ENCODE measurements at places on chromosomes 12 and 14.

DNA sequence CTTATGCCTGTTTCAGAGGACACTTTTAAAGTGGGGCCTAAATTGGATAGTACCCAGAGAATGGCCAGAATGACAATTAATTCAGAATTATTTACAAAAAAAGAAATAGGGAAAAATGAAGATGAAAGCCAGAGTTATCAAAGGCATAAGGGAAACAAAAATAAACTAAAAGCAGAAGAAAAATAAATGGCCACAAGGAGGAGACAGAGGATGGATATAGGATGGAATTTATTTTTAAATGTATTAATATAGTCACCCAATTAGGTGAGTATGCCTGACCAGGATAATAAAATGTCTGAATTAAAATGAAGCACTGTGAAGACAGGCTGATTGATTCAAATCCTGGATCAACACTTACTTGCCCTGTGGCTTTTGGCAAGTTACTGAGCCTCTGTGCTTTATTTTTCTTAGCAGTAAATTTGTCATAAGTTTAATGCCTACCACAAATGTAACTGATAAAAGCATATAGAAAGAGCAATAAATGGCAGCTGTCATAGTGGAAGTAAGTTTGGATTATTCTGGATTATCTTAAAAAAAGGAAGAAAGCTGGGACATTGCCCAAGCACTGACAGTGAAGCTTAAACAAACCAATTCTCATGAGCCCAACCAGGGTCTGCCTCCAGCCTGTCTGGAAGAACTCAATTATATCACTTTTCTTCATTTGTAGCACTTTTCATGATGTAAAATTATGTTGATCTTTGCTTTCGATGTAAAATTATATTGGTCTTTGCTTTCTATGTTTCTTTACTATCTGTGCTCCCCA lies 3.5 kb downstream of the CLEC9A start:
- no peak for DNase-seq

DNA sequence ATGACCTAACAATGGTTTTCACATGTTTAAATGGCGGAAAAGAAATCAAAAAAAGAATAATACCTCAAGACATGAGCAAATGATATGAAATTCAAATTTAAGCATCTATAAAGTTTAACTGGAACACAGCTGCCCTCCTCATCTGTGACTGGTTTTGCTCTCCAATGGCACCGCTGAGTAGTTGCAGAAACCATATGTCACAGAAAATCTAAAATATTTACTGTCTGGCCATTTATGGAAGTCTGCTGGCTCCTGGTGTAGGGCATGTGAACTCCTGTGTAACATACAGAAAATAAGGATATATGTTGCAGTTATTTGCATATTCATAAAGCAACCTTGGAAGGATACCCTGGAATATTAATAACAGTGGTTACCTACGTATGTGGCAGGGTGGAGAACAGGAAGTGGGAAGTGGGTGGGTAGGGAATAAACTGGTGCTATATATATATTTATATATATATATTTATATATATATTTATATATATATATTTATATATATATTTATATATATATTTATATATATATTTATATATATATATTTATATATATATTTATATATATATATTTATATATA lies 48.4 kb downstream of the LTBP2 start:
- no peak for DNase-seq

DNA sequence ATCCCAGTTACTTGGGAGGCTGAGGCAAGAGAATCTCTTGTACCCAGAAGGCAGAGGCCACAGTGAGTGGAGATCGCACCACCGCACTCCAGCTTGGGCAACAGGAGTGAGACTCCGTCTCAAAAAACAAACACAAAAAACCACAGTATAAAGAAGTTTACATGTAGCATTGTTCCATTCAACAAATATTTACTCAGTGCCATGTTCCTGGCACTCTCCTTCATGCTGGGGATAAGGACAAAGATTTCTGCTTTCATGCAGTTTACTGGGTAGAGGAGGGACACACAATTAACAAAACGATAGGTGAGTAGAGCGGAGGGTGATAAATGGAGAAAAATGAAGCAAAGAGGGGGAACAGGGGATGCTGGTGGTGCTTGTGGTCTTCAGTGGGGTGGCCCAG lies 68.2 kb upstream of the OVCH1 start:
- no peak for DNase-seq

DNA sequence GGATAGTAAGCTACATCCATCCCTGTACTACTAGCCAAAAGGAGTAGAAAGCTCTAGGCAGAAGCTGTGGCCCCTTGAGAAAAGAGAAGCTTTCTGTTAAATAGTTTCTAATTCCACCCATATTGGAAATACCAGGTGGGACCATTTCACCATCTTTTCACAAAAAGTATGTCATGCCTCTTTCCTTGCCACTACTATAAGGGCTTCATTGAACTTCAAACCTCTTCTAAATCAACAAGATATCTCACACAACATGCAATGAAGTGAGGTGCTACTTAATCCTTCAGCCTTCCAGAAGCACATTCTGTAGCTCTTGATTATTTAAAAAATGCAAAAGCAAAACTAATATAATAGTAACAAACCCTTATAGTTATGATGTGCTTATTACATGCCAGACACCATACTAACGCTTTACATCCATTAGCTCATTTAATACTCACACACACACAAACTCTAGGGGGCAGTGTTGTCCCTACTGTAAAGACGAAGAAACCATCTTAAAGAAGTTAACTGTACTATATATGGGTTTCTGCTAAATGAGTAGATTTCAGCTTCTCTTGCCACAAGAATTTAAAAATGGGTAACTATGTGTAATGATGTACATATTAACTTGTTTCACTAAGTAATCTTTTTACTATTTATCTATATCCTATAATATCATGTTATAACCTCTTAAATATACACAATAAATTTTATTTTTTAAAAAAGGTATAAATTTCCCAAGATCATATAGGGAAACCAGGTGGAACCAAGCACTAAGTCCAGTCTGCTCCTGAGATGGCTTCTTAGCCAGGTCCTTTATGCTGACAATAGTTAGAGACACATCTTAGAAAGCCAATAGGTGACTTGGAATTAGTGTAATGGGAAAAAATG lies 124.4 kb downstream of the RPS29 start:
- DNase-seq, result peak; percentile 72

- no peak for DNase-seq
Measured at GRCh38 chr14:103543140-103543539, 14.1 kb downstream of the TRMT61A start.

DNA sequence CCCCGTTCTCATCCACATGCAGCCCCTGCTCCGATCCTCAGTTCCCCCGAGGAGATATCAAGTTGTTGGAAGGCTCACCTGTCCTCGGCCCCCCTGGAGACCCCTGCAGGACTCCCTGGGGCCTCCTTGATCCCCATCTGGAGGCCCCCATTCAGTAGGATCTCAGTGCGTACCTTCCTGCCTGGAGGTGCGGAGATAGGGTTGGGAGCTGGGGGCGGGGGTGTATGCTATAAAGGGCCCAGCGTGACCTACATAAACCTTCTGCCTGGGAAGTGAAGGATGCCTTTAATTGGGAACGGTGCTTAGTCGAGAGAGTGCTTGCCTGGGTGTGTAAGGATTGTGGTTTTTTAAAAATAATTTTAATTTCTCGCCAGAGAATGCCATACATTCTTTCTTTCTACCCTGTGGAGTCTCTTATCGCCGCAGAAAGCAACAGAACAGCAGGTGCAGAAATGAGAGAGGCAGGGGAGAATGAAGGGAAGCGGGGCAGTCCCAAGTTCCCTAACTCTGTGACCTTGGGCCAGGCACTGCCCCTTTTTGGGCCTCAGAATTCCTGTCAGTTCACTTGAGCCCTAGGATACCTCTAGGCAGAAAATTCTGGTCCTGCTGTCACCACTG lies 153.7 kb downstream of the TSPAN9 start:
- DNase-seq, result no peak

DNA sequence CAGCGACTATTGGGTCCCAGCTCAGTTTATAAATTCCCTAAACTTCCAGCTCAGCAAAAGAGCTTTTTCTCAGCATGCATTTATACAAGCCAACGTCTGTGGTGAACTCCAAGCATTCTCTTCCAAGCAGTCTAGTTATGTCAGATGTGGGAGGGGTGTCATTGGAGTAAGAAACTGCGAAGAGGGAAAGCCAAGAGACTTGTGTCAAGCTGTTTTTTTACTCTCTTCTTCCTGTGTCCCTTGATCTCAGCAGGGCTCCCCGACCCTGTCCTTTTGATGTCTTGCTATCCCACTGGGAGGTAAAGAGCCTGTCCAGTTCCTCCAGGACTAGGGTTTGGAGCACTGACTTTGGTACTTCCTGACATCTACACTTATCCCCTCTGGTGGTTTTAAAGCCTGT lies 69.0 kb downstream of the PPM1H start:
- DNase-seq, result no peak

DNA sequence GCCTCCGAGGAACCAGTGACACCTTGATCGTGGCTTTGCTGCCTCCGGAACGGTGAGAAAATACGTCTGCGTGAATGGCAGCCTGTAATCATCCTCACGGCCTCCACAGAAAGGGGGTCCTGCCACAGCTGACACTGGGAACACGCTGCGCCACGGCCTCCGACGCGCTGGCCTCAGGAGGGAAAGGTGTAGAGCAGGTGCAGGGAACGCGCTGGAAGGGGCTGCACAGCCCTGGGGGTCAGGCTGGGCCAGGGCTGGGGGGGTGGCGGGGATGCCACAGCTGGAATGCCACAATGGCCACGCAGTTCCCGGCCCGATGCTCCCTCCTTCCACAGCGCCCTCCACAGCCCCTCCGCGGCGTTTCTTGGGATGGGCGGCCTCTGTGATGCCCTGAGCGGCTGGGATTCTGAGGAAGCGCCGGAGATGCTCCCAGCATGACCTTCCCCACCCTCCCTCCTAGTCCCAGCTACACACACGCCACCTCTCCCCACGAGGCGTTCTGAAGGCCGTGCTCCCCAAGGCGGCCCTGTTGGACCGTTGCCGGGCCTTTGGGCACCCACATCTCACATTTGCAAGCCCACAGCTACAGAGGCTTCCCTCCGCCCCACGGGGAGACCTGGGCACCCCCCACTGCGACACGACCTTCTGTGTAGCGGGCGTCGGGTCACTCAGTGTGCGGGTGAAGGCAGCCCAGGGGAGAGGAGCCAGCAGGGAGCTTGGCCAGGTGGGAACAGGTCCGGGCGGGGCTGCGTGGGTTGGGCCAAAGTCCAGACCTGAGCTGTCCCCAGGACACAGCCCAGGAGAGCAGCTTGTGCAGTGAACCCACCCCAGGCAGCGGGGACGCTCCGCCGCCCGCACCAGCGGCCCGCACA lies 31.8 kb upstream of the GALNT9 start:
- no peak for DNase-seq

DNA sequence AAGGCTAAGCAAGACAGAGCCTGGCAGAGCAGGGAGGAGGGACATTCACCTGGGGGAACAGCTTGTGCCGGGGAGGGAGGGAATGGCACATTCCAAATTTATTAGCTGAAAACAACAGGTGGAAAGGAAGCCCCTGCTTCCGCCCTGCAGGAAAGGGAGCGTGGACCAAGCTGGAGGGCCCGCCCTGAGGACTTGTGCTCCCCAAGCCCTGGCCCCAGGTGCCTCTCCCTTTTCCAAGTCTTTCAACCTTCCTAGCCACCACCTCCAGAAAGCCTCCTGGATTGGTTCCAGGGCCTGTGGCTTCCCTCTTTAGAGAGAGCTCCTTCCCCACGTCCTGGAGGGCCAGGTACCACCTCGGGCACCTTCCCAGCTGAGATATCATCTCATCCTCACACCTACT lies 2.7 kb downstream of the DEGS2 start:
- no peak for DNase-seq

DNA sequence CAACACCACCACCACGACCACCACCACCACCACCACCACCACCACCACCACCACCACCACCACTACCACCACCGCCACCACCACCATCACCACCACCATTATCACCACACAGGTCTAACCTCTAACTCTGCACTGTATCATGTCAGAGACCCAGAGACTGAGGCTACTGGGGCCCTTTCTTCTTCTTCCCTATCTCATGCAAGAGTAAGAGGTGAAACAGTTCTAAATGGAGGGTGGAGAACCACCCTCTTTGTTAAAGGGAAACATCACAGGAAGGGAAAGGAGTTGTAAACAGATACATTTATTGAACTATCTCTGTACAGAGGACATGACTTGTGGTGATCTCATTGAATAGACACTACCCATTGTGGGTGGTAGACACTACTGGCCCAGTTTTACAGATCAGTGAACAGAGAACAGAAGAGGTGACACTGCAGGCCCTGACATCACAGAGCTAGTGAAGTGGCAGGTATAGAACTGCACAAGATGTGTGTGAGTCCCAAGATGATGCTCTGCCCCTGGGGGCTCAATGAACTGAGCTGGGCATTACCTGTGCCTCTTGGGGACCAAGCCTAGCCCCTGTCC lies 91.6 kb downstream of the FOXN3 start:
- DNase-seq, result no peak

DNA sequence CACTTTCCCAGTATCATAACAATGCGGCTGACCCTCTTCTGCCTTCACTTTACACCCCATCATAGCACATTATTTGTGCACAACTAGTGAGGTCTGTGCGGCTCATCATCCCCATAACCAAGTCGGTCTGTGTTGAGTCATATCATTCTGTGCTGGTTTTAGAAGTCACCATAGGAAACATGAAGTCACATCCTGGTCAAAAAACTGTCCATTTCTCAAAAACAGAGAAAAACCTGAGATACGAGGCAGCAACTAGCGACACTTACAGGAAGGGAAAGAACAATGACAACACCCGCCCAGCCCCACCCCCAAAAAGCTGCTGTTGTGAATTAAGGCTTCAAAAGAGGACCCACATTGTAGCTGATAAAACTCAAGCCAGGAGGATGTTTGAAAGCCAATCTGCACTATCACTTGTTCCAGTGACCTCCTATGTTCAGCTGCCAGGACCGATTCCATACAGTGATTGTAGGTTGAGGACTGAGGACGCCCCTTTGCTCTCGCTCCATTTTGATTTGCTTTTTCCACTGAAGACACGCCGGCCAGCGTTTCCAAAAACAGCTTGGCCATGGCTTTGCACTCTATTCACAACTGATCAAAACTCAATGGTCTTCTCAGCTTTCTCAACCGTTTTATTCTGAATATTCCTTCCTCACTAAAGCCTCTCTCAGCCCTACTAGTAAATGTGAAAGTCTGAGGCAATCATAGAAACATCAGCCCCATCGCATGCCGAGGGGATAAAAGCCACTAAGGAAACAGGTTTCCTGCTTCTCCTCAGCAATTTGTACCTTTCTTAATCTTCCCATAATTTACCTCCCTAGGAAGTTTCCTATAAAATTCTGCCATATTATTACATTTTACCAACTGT lies 87.5 kb downstream of the DUSP16 start:
- no peak for DNase-seq

DNA sequence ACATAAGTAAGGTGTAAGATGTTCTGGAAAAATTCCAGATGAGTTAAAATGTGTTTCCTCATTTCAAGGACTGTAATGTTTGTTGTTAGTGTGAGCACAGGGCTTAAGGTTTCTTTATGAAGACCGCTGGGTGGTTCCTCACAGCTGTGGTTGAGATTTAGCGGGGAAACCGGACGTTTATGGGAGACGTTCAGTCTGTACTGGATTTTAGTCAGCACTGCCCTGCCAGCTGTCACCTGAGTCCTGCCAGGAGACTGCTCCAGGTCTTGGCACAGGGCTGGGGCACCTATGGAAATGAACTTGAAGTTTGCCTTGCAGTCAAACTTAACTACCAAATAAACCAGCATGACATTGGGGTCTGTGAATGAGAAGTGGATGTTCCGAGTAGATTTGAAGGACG lies 555.2 kb downstream of the DIO2 start:
- peak; percentile 59 for DNase-seq

Measured in NCI-H446 (cell line).